ENCODE measurements at places on chromosomes 7 and 10.

DNA sequence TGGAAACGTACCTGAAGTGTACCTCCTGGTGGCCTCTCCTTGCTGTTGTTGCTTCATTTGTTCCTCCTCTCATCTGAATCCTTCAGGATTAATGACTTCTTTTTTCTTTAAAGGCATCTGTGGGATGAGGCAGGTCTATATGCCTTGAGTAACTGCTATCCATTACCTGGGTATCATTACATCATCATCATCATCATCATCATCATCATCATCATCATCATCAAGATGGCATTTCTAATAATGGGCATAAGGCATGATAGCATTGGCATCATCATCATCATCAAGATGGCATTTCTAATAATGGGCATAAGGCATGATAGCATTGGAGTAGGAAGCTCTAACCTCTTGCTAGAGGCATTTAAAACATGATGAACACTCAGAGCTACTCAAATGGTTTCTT lies 59.9 kb downstream of the CFAP58 start:
- DNase-seq = no peak

DNA sequence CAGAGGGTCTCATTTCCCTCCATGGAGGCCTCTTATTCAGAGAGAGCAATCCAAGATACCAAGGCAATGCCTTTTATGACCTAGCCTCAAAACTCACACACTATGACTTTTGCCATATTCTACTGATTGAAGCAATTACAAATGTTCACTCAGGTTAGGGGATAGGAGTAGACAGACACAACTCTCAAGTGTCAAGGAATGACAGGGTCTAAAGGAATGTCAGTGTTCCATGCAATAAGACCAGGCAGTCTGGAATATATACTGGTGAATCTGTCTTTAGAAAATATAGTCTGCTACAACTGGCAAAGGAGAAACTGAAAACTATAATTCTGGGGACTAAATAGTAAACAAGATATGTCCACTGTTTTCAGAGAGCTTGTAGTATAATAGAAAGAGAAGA lies 283.9 kb downstream of the PRKG1 start:
- no peak for DNase-seq

DNA sequence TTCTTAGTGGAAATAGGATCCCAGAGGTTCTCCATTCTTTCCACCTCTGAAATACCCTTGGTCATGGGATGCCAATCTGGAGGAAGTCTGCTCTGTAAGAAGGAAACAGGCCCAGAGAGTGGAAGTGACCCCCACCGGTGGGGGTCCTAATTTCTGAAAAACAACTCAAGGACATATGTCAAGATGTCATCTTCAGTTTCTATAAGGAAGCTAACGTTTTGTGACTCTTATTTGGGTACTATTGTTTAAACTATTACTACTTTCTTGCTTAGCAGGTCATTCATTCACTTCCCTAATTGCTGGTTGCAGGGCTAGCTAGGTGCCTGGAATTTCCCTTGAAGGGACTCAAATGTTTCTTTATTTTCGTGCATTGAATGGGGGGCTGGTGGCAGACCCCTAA lies 1.9 kb upstream of the ZNF775 start:
- no peak for DNase-seq

DNA sequence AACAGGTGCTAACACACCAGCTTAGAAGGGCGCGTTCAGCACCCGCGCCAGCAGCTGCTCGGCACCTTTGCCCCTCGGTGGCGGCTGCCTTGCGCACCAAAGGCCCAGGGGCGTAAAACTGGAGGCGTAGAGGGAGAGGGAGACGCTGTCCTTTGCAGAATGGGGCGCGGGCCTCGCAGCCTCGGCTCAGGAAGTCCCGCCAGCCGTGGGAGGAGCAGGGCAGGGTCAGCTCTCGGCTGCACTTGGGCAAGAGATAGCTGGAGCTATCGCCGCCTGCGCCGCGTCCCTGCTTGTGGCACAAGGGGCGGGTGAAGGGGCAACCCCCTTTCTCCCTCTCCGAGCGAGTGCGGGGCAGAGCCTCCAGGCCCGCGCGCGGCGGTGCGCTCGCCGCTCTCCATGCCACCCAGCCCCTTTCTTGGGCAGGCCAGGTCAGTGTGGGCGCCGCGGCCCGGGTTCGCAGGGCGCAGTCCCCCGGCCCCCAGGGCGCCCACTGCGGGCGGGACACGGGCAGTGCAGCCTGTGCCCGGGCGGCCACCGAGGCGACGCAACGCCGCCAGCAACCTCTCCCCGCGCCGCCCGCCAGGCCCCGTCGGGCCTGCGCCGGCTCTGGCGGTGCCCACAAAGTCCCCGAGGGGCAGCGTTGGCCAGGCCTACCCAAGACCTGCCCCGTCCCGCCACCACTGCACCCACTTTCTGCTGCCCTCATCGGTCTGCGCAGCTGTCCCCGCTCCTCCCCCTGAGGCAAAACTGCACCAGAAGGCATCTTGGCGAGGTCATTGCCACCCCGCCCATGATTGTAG lies 4.1 kb downstream of the NEUROD6 start:
- DNase-seq = no peak

DNA sequence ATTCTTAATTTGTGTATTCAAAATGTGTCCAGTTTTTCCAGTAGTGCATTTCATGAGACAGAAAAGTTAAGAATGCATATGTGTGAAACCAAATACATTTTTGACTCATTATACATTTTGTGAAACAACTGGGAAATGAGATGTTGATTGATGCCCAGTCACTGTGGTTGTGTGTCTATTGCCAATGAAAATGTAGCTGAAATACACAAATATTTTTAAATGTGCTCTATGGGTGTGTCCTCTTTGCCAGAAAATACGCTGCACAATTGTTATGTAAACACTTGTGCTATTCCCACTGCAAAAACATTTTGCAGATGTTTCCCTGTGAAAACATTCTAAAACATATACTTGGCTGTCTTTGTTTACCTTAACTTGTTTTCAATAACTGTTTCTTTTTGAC lies 395.2 kb downstream of the TFEC start:
- DNase-seq = no peak

- no peak for DNase-seq
These were observed 1.5 kb upstream of the C1GALT1 start for GRCh38 chr7:7180725-7181449.

GRCh38 chr7:98315318-98315993 lies 34.0 kb downstream of the BRI3 start:
- no peak for DNase-seq

GRCh38 chr10:6877722-6878392 lies 297.8 kb upstream of the PRKCQ start:
- DNase-seq = no peak

DNA sequence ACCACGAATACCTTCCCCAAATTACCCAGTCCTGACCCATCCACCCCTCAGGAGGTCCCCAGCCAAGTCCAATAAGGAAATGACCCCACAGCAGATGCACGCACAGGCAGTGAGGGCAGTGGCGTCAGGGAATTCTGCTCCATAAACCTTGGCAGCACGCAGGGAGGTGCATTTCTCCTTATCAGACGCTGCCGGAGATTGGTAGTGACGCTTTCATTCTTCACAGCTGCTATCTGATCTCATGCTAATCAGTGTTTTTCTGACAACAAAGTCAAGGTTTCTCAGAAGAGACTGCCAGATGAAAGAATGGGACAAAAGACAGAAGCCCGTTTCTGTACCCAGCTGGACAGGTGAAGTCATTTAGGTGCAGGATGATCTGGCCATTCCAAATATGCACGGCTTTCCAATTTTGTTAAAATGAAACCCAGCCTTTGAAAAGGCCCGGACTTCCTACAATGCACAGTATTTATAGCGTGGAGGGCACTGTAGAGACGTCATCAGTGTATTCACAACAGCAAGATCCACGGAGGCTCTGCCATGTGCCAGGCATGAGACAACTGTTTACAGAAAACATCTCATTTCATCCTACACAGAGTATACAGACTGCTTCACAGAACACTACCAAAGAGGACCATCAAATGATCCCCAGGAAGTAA lies 35.3 kb downstream of the DIP2C start:
- DNase-seq = no peak

- DNase-seq = no peak
These were observed 663 bp downstream of the HERPUD2 start for GRCh38 chr7:35694161-35694783.

DNA sequence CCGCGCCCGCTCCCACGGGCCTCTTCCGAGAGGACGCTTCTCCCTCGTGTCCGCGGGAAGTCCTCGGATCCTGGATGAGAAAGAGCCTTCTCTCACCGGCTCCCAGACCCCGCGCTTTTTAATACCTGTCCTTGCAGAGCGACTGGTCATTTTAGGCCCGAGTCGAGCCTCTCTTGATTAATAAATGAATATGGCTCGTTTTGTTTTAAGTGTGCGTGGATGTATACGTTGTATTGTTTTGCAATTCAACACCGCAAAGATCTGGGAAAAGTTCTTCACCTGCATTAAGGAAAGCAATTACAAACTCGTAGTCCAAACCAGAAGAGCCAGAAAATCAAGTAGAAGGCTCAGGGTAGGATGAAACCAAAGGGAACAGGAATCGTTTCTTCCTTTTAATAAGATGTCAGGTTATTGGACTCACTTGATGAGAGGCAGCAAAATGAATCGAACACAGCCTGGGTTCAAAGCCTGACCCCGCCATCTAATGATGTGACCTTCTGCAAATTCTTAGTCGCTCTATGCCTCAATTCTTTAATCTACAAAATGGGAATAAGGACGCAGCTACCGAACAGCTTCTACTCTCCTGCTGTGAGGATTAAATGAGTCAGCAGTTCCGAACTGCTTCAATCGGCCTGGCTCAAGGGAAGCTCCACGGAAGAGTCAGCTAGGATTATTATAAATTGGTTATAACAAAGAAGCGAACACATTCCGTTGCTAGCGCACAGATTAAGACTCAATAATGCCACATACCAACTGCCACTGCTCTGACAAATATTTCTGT lies 277.8 kb upstream of the NEBL start:
- DNase-seq = no peak

DNA sequence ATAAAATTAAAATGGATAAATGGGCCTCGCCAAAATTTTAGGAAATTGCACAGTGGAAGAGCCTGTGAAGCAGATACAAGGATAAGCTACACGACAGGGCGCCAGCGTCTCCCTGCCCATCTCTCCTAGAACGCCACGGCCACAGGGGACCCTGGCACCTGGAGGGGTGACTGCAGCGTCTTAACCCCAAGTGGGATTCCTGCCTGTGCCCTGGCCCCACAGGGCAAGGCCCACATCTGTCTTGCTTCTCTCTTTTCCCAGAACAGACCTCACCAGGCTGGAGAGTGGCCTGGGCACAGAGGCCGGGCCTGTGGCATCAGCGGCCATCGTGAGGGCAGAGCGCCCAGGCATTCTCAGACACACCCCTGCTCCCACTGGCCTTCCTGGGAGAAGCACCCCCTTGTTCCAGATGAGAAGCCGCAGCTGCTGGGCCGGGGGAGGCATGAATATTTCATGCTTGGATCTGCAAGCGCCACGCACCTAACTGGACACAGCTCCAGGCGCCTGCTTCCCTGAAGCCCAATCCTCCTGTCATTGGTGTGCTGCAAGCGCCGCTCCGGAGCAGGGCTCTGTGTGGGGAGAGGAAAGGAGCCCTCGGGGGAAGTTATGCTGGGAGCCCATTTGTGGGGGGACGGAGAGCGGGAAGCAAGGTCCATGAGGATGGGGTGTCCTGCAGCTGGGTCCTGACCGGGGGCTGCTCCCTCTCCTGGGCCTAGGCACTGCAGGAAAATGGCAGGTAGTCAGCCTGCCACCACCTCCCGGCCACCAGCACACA lies 153.5 kb downstream of the ELFN1 start:
- no peak for DNase-seq

- no peak for DNase-seq
These were observed 6.6 kb upstream of the WDFY4 start for GRCh38 chr10:48678041-48678440.

GRCh38 chr10:127266431-127266830 lies 70.0 kb upstream of the INSYN2A start:
- no peak for DNase-seq

DNA sequence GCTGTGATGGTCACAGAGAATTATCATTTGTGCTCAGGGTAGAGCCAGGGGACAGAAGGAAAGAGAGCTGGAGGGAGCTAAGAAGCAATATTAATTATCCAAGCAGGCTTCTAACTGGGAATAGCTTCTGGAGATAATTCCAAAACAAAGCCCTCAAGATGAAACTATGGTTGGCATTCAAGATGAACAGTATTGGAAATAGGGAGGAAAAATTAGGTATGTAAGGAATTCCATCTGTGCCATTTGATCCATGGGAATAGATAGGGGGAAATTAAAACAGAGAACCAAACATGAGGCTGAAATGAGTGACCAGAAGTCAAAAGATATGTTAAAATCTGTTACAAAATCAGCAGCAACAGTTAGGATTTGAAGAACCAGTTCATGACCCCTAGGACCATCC lies 75.3 kb downstream of the NDUFB2 start:
- DNase-seq = no peak

GRCh38 chr7:3683546-3684539 lies 382.8 kb downstream of the SDK1 start:
- no peak for DNase-seq

DNA sequence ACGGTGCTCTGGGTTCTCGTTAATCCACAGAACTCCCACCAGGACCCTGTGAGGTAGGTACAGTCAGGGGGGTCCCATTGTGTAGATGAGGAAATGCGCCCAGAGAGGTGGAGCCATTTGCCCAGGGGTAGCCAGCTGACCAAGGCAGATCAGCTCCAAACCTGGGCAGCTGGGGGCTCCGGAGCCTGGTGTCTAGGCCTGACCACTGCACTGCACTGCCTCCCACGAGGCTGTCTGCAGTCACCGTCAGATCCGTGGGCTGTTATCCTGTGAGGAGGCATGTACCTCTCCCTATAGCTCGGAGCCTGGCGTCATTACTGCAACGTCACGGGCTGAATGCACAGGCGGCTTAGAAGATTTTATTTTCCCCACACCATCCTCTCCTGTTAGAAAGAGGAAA lies 411.8 kb upstream of the FOXK1 start:
- DNase-seq = no peak

GRCh38 chr7:1618475-1618874 lies 48.6 kb upstream of the PSMG3 start:
- no peak for DNase-seq

DNA sequence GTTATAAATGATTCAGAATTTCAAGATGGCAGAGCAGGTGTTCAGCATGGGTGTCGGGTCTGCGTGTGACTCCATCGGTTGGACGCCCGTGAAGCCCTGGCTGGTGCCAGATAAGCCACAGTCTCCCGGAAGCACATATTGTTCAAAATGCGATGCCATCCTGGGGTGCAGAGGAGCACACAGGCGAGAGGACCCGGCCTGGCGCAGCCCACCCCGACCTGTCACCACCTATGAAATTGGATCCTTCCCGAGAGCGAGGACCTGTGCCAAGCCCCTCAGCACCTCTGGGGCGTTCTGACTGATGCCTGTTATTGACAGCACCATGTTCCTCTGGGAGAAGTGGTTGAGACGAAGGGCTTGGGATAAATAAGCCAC lies 110.1 kb downstream of the ACTR3B start:
- no peak for DNase-seq

GRCh38 chr7:73718438-73718881 lies 1.0 kb downstream of the STX1A start:
- DNase-seq = no peak
